Activated effector memory CD4-positive, alpha-beta T cell treated with anti-CD3 and anti-CD28 coated beads, Interleukin-2, amount 50 U/mL, for 16 hours (primary cell): ENCODE measurements at places on chromosomes 3 and 15.

DNA sequence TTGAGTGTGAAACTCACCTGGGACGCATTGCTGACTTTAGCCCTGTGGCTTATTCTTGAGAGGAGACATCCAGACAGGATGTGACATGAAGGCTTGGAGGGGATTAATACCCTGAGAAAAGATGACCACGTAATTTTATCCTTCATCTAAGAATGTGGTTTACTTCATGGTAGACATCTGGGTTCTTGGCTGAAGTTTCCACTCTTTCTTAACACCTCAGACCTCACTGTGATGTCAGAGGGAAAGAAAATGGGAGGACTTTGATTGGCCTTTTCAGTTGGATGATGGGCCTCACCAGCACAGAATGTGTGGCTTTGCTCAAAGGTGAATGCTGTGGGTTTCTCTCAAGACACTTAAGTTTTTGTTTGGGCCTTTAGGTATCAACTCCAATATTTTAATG is 16.5 kb downstream of the GORASP1 start:
- no peak for DNase-seq

DNA sequence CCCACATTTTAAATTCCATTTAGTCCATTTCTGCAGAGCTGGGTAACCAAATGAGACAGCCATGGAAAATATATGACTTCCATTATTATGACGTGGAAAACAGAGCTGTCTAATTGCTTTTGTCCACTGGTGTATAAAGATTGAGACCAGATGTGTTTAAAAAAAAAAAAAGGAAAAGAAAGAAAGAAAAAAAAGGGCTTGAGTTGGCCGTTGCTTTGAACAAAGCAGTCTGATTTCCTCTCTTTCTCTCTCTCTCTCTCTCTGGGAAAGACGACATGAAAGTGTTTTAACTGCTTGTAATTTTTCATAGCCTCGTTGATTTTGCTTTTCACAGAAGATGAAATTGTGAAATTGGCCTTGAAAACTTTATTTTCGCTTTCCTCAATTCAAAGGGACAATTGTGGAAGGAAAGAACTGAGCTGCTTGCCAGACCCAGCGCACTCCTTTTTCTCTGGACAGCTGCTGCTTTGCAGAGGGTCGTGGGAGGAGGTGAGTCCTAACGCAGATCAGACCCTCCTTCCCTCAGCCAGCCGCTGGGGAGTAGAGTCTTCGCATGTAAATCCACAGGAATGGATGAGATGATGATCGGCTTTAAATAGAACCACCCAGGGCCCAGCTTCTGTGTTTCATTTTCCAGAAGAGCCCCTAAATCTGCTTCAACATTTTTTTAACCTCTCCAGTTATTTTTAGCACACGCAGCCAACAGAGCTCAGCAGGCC is 42.8 kb upstream of the UBE2E1 start:
- no peak for DNase-seq

DNA sequence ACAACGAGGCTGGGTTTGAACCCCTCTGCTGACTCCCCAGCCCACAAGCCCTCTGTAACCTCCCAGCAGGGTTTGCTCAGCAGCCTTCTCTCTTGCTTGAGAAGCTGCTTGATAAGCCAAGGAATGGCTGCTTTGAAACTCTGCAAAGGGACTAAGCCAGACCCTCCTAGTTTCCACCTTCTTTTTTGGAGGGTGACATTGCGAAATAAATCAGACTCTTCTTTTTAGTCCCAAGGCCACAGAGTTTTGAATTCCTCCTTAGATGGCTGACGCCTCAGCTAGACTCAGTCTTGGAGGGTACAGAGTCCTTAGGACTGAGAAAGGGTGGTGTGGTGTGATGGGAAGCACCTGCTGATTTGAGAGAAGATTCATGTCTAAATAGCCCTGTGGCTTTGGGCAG is 1.2 kb downstream of the TGM4 start:
- DNase-seq, result peak; percentile 16

DNA sequence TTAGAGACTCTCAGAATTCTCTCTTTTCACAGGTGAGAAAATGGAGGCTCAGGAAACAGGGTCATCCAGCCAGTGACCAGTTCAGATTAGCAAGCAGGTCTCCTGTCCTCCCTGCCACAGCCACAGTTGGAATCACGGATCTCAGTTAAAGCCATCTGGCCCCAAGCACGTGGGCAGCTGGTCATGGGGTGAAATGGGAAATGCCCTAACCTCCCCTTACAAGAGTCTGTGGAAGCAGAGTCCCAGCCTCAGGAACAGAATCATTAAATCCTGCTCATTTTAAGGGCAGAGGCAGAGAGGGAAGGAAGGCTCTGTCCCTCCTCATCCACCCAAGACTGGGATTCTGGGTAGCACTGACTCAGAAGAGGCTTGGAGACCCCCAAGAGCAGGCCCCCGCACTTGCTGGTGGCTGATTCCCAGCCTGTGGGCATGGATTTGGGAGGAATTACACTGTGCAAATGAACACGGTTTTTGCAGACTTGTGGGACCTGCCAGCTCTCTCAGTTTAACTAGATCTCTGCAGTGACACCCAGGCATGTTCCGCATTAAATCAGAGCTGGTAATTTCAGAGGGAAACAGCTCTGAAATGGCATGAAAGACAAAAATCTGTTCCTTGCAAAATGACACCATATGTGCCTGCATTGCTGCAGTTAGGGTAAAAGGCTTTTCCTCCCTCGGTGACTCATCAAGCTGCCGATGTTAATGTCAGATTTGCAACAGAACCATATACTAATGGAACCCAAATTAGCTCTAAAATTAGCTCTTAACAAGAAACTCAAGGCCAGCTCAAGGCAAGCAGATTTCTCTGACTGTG is 89.0 kb downstream of the BDH1 start:
- DNase-seq, result no peak

DNA sequence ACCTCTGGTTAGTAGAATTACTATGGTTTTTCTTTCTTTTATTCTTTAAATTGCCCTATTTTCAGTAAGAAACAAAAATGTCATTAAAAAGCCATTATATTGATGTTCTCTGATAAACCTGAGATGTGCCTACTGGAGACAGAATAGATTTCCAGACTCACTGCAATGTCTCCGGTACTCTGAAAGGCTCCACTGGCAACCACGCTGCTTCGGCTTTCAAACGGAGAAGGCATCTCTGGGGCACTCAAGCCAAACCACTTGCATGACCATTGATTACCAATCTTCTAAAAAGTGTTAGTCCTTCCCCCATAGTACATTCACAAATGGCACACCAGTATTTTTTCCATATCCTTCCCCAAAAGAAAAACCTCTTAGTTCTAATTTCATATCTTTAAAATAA is 82.6 kb downstream of the CBLB start:
- no peak for DNase-seq

- no peak for DNase-seq
These were observed 361 bp downstream of the SEMA3F start for GRCh38 chr3:50155491-50155878.

GRCh38 chr3:107370907-107371306 is 6.3 kb upstream of the CCDC54 start:
- no peak for DNase-seq

DNA sequence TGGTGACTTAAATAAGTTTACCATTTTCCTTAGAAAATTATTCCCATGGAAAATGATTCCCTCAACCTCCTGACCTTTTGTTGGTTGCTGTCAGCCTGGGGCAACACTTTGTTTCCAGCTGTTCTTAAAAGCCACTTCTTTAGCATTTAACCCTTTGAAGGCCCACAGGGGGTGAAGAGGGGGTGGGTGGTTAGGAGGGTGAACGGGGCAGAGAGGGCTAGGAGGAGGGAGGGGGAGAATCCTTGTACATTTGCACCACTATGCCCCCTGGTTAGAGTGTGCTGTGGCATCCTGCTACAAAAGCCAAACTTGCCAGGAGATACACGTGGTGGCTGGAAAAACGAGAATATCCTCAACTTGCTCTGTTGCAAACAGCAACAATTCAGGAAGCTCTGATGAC is 273.2 kb upstream of the RGMA start:
- DNase-seq, result no peak

- DNase-seq, result no peak
These were observed 22.2 kb upstream of the EID1 start for GRCh38 chr15:48855501-48856440.

DNA sequence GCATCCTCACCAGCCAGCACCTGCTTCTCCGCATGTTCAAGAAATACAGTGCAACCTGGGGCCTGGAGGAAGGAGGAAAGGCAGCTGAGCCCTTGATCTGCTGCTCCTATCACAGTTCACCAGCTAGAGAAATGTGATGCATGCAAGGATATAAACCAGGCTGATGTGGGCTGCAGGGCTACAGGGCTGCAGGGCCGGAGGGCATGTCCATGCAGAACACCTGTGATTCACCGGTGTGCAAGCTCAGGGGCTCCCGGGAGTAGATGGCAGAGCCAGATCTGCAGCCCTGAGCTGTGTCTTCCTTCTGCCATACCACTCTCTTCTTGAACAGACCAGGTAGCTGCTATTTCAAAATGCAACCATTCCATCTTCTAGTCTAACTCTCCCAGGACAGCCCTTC is 84.9 kb downstream of the HMG20A start:
- DNase-seq, result peak; percentile 41

DNA sequence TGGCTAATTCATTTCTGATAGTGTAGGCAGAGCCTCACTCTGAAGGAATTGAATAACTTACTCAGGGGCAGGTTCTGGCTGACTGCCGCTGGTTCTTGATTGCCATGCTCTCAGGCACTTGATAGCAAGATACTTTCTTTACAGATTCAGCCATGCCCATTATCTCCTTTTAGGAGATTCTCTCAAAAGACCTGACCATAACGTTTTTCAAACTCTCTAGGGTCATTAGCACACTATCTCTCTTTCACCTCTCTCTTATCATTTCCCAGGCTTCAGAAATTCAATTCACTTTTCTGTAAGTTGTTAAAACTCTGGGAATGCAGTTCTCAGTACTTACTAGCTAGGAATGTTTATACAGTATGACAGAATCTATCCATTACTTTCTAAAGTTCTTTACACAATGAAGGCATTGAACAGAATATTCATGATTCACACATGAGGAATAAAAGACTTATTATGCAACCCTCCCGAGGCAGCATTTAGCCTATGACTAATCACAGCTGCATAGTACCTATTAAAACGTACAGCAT is 850.3 kb upstream of the CADM2 start:
- no peak for DNase-seq

GRCh38 chr3:99470841-99471240 is 167.6 kb upstream of the COL8A1 start:
- DNase-seq, result no peak

DNA sequence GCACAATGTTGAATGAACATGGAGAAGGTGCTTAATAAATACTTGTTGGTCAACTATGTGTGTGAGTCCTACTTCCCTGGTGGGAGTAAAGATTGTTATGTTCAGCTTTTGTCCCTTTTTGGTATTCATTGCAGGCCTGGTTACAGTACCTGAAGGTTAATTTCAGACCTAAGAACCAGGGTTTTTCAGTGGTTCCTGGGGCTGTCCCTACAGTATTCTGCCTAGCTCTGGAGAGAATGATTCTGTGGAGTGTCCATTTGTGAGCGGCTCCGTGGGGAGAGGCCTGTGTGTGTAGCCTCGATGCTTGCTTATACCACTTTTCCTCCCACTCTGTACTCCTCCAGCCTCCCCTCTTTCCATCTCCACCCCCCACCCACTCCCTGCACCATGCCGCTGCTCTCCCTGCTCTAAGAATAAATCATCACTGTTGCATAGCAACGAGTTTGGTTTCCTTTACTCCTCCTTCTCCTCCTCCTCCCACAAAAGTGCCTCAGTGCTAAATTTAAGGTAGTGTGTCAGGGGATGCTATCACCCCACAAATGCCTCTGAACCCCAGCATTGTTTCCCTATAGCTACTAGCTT is 150.6 kb upstream of the ROPN1 start:
- no peak for DNase-seq

GRCh38 chr3:6860149-6860953 is 564 bp upstream of the GRM7 start:
- no peak for DNase-seq

GRCh38 chr3:143263852-143264513 is 144.4 kb downstream of the CHST2 start:
- DNase-seq, result no peak

GRCh38 chr3:66107855-66108254 is 69.1 kb upstream of the MAGI1 start:
- no peak for DNase-seq

GRCh38 chr3:49122886-49123545 is 2.4 kb upstream of the USP19 start:
- DNase-seq, result no peak

DNA sequence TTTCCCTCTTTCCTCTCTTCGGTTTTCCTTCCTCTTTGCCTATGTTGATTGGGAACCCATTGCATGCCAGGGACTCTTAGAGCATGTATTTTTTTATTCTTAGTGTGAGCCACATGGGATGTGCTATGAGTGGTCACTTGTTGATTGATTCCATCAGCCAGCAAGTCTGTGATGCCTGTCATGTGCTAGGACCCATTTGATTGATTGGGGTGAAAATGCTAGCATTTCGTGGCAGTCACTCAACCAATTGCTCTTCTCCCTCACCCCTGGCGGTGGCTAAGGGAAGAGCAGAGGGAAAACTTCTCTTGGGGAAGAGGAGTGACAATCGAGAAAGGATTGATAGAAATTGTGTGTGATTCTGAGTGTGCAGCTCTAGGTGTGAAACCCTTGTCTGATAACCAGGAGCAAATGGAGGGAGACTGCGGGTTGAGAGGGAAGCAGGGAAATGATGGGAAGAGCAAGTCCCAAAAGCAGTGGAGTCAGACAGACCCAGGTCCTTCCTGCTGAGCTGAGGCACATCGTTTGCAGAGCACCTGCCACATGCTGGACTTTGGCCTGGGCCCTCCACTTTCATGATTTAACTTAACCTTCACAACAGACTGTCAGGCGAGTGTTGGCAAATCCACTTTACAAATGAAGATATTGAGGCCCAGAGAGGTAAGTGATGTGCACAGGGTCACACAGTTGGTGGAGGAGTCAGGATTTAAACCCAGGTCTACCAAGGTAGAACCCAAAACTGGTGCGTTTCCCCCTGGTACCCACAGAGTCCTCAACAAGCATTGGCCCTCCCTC is 40.0 kb downstream of the SLC6A11 start:
- DNase-seq, result peak; percentile 41

DNA sequence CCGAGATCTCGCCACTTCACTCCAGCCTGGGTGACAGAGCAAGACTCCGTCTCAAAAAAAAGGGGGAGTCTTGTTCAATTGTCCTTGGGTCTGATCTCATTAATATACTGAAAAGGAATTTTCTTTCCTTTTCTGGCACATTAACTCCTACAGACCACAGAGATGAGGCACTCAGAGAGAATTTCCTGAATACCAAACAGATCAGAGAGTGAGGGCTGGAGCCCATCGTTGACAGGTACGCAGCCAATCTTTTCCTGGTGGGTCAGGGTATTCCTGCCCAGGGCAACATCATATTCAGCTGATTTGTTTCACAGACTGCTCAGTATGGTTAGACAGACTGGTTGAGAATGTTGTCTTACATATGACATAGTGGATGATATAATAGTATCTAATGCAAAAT is 82.8 kb upstream of the TNFSF10 start:
- no peak for DNase-seq
